ENCODE measurements at places on chromosomes 6 and 20.

DNA sequence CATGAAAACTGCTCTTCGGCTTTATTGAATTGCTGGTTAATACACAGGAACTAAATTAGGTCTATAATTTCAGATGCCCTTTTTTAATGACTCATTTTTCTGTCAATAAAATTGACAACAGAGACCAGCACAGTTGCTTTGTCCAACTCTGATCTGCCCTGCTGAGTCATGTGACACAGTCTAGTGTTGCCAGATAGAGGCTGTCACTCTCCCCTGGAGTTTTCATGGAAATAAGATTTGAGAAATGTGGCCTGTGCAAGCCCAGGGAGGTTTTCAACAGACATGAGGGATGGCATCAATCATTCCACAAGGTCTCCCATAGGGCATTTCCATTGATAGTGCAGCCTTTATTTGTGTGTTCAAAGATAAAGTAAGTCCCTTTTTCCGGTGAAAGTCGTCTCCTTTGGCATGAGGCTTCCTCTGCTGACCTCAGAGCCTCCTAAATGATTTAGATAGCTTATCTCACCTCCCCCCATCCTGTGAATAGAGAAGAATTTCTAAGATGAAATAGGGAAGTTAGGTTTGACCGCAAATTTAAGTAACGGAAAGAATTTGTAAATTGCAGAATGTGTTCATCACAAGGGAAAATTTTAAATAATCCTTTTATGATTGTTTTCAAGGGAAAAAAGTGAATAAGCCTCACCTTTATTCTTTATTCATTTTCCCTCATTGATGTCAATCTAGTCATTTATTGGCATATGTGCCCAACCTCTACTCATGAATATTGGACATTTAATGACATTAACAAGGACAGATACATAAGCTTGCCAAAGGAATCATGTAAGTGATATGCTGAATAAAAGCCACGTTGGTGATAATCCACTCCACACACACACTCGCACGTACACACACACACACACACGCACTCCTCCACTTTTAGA is 277.7 kb downstream of the ADGB start:
- DNase-seq: peak; percentile 10

GRCh38 chr20:2093883-2094282 is 7.7 kb upstream of the STK35 start:
- no peak for DNase-seq

- no peak for DNase-seq
Observed at GRCh38 chr6:134594881-134595280, 277.0 kb upstream of the SGK1 start.

DNA sequence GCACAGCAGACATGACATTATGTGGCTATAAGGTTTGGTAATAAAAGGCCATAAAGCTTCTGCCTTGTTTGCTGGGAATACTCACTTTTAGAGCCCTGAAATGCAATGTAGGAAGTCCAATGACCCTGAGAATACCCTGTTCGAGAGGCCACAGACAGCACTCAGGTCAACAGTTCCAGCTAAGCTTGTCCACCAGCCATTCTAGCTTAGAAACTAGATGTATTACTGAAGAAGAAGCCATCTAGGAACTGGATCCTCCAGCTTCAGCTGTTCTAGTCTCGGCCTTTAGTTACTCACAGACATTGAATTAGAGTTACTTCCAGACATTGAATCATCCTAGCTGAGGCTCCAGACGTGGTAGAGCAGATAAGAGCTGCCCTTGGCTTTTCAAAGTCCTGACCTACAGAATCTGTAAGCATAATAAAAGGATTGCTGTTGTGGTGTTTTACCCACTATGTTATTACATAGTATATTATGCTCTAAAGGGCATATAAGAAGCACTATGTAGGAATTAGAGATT is 84.9 kb downstream of the MMS22L start:
- DNase-seq: no peak

DNA sequence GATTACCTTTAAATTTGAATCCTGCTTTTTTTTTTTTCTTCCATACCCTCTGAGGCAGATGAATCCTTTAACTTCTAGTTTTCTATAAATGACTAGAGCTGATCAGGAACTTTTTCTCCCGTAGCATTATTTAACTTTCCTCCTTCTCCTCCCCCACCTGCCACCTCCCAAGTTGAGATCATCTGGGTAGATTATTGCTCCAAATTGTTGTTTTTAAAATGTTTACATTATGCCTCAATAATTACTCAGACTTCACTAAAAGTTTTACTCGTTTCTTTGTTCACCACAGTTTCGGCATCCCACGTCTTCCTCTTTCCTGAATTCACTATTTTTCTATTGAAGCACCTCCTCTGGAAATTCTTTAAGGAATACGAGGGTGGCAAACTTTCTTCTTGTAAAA is 16.6 kb upstream of the SCUBE3 start:
- DNase-seq: no peak

- no peak for DNase-seq
Observed at GRCh38 chr6:37168163-37168758, 1.7 kb upstream of the PIM1 start.

GRCh38 chr6:168149015-168149414 is 70.0 kb upstream of the FRMD1 start:
- DNase-seq: no peak

GRCh38 chr20:8744228-8744844 is 324.6 kb upstream of the PLCB4 start:
- peak; percentile 43 for DNase-seq

All from fibroblast of skin of scalp (primary cell).